ENCODE measurements at places on chromosomes 3 and 15. TPM values are rescaled to one million over a fixed set of nuclear protein-coding genes. Genes with fewer than 3 reads are reported as not detected.

Gene FMN1
- under 0.01 TPM for total RNA-seq

Gene ANKRD63
- not detected for total RNA-seq

Gene THPO
- not detected for total RNA-seq

Gene CIB2
- 2.2 TPM for total RNA-seq

Gene MAP4
- total RNA-seq, result 39.2 TPM

Gene SLC2A2
- not detected for total RNA-seq

Gene IL17RD
- 0.20 TPM for total RNA-seq

Gene EHHADH
- 4.0 TPM for total RNA-seq

DNA sequence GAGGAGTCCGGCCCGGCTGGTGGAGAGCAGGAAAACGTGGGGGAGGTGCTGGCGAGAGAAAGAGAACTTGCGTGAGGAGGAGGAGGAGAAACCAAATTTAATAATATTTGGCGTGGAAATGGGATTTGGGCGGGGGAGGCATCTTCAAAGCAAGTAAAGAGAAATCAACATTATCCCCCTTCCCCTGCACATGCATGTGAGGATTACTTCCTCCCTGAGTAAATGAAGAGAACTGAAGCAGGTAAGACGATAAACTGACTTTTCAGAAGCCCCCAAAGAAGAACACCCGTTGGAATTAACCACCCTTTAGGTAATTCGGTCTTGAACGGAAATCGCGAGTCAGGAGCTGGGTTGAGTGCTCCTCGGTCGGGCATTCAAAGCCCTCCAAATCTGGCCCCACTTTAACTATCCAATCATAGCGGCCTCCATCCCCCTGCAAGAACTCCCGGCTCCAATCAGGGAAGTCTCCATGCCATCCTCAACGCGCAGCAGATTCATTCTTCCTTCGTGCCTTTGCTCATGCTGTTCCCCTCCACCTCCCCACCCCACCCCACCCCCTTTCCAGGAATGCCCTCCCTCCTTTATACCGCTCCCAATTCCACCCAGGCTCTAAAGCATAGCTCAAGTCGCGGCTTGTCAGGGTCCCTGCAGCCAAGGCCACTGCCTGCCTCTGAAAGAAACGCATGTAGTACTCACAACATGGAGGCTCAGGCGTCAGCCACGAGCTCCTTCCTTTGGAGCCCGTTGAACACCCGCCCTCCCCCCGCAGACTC lies 545 bp upstream of the RFX7 start:
- peak; percentile 63 for DNase-seq

GRCh38 chr3:80050826-80051601 lies 283.2 kb upstream of the ROBO1 start:
- no peak for DNase-seq

GRCh38 chr3:115990669-115991068 lies 367.4 kb downstream of the GAP43 start:
- DNase-seq, result no peak

DNA sequence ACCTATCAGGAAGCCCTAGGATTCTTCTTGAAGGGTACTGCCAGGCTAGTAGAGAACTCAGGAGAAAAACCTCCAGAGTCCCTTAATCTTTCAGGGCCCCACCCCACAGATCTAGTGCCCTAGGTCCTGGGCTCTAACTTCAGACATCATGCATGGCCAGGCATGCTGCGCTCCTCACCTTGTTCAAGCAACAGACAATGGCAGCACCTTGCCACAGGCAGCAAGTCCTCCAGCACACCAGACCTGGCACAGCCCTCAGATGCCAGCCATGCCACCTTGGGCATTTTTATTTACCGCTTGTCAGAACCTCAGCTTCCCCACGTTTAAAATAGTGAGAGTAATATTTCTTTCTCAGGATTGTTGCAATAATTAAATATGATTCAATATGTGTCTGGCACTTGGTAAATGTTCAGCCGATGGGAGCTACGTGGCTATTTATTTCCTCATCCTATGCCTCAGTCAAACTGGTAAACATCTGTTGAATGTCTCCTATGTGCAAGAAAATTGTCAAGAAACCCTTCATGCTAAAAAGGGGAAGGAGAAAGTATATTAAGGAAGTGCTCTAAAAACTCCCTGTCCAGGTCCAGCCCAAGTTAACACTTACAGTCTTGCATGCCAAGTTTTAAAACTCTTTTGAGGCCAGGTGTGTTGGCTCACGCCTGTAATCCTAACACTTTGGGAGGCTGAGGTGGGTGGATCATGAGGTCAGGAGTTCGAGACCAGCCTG lies 14.5 kb upstream of the CCR1 start:
- DNase-seq, result no peak

DNA sequence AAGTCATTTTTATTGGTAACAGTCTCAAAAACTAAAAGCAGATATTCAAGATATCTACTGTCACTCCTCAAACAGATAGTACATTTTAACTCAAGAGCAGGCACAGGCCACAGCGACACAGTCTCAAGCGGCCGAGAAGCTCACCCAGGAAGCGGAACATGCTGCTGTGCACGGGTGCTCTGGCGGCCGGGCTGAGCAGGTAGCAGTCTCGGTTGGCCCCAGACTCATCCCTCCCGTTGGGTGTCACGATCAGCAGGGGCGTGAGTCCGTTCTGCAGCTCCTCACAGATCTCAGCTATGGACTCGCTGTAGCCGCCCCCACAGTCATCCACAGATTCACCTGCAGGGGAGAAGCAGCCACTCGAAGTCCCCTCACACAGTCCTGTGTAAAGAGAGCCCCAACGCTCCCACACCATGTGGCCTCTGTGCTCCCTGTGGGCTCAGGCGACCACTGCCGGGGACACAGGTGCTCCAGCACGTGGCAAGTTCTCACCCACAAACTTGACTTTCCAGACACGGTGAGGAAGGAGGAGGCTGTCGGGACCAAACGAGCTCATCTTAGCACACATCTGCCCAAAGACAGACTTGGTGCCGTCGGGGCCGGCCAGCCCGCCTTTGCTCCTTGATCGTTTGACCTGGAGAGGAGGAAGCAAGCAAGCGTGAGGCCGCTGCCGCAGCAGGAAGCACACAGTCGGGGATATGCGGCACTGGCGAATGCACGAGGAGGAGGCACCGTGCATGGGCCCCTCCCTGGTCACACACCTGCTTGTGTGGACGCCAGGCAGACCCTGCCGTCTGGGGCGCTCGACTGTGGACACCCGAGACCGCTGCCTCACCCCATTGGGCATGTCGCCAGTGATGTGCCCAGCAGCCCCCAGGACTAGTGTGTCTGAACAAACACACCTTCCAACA lies 17.7 kb upstream of the OCA2 start:
- no peak for DNase-seq

DNA sequence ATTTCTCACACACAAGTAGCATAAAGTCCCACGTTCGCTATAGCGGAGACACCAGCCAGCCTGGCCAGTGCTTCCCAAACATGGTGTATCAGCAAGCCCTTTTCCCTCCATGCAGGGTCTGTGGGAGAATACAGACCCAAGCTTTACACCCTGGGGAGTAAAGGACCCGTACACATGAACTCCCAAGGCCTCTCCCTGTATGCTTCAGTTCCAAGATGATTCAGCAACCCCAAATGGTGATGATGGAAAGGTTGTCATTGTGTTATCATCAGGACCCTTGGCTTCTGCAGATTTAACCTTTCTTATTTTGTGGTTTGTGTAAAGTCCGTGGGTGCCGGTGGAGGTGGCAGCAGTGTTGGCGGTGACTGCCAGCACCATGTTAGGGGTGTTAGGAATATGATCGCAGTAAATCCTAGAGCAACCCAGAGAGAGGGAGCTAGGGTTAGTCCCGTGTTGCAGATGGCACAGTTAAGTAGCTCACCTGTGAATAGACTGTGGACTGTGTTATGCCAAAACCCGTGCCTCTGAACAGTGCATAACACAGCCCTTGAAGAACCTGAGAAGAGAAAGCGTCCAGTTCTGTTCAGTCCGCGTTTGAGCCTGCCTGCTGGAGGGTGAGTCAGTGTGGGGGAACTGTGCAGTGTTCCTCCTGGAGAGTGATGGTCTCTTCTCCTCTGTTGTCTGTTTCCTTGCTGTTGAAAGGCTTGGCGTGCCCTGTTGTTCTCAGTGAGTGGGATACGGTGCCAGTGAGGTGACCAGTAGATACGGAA lies 174.3 kb downstream of the APBA2 start:
- DNase-seq, result no peak

- DNase-seq, result no peak
Measured at GRCh38 chr3:79040701-79041100, 727.1 kb downstream of the ROBO1 start.

DNA sequence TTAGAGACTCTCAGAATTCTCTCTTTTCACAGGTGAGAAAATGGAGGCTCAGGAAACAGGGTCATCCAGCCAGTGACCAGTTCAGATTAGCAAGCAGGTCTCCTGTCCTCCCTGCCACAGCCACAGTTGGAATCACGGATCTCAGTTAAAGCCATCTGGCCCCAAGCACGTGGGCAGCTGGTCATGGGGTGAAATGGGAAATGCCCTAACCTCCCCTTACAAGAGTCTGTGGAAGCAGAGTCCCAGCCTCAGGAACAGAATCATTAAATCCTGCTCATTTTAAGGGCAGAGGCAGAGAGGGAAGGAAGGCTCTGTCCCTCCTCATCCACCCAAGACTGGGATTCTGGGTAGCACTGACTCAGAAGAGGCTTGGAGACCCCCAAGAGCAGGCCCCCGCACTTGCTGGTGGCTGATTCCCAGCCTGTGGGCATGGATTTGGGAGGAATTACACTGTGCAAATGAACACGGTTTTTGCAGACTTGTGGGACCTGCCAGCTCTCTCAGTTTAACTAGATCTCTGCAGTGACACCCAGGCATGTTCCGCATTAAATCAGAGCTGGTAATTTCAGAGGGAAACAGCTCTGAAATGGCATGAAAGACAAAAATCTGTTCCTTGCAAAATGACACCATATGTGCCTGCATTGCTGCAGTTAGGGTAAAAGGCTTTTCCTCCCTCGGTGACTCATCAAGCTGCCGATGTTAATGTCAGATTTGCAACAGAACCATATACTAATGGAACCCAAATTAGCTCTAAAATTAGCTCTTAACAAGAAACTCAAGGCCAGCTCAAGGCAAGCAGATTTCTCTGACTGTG lies 89.0 kb downstream of the BDH1 start:
- peak; percentile 77 for DNase-seq

GRCh38 chr3:107263269-107264021 lies 113.8 kb upstream of the CCDC54 start:
- no peak for DNase-seq

DNA sequence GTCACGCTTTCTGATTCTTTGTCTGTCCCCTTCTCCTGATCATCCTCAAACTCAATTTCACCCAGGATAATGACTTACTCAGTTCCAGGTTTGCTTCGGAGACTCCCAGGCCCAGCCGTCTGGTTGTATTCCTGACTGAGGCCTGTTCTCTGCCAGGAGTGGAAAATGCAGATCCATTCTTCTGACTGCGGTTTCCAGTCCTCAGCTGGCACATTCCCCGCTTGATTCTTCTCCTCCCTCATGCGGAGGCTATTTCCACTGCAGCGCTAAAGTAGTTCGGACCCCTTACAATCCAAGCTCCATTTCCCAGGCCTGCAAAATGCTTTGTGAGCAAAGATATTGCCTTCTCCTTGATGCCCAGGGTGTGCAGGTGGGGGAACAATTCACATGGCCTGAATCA lies 47.2 kb upstream of the GALNT15 start:
- no peak for DNase-seq

- DNase-seq, result peak; percentile 78
Measured at GRCh38 chr3:172622916-172623700, 87.8 kb downstream of the NCEH1 start.

DNA sequence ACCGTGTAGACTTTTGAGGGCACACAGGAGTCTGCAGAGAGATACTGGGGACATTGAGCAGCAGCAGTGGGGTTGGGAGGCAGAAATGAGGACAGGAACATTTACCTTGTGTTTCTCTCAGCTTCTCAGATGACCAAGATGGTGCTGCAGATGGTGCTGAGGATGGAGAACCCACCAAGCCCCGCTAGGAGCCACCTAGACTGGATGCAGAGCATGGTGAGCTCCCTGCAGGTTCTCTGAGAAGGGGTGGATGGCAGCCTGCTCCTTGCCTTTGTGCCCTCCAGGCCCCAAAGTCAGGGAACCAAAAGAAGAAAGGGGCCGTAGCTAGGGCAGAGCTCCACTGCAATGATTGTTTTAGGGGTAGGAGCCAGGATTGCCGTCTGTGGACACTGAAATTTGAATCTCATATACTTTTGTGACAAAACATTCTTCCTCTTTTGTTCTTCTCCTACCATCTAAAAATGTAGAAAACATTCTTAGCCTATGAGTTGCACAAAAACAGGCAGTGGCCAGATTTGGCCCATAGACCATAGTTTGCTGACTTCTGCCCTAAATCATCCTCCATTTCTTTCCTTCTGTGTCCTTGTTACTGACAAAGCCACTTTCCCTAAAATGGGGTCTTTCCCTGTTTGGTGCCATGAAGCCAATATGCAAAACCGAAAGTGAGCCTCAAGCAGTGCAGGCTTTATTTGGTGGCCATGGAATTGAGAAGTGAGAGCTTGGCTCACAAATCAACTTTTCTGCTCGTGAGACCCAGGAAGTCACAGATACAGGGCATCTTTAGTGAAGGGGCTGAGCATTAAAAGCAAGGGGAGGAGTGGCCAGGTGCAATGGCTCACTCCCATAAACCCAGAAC lies 11.9 kb upstream of the MUC20 start:
- DNase-seq, result no peak

DNA sequence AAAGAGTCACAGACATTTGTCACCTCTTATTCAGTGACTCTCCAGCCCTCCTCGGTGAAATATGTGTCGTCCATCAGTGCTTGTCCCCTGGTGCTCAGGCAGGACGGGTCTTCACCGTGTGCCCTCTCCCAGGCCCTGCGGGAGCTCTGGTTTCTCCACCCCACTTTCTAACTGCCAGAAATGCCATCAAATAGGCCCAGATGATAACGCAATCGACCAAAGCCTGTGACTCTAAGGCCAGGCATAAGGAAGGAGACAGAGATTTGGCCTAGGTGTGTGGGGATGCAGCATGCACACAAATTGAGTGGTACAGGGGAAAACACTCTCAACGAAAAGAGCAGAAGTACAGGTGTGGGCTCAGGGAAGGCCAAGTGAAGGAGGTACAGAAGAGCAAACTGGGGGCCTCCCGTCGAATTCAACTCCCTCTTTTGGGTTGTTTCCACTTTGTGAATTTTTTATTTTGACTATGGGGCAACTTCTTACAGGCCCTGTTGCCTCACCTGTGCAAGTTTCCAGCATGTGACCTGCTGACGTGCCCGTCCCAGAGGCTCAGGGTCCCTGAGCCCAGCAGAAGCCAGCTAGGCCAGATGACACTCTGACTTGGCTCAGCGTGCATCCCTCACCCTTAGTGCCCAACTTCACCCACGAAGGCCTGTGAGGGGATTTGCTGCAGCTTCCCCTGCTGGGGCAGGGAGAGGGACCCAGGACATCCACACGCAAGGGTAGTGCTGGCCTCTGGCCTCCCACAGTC lies 4.7 kb downstream of the NUP210 start:
- DNase-seq, result no peak

DNA sequence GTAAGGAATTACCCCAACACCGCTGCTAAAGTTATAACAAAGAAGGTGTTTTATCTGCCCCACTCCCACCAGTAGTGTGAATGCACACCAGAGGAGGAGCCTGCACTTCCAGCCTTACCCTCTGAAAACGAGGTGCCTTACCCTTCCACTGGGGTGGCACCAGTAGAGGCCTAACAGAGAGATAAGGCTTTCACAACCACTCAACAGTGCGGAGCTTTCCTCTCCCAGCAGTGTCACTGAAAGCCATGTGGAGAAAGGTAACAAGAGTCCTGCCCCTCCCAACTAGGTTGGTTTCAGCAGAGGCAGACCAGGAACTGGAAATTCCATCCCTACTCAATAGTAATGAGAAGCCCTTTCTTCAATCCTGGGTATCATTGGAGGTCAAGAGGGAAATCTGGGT lies 539.2 kb downstream of the VGLL3 start:
- no peak for DNase-seq
